Brain pericyte (primary cell): ENCODE measurements at places on chromosomes 1 and 21.

DNA sequence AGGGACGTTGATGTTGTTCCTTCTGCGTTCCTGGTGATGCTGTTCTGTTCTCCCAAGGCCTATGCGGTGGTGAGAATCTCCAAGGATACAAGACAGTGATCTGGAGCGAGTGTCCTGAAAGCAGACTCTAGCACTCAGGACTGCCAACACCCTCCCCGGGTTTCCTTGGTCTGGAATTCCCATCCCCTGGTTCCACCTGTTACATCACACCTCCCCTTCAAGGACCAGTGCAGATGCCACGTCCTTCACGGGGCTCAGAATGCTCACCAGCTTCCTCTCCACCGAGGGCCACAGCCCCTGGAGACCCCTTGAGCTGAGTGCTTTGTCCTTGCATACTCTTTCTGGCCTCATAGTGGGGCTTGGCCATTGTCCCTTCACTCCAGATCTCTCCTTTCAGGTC is 43.5 kb downstream of the B3GALT5 start:
- DNase-seq: no peak

DNA sequence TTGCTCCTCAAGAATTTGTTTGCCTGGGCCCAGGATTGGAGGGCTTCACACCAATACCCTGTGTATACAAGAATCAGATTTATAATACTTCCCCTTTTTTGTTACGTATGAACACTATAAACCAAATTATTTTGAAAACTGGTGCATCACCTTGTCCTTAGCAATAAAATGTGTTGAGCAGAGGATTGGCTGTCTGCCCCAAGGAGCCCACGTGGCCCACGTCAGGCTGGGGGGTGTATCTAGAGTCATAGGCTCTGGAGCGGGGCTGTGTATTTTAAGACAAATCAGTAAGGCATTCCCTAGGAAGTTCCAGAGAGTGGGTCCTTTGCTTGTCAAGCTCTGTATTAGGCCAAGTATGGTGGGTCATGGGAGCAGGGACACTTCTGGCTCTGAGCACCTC is 2.0 kb upstream of the ST3GAL3 start:
- no peak for DNase-seq

DNA sequence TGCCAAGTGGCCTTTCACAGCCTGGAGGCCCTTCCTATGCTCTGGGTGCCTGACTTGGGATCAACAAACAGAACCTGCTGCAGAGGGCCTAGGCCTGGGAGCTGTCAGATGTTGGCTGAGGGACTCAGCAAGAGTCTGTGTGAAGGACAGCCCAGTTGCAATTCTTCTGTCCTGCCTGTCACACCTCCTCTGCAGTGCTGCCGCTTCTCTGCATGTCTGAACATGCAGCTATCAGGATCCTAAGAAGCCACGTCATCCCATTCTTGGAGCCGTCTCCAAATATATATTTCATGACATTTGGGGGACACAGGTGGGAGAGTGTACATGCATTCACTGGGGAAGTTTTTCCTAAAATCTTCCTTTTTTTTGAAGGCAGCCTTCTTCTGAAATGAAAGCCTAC is 8.6 kb downstream of the FCAMR start:
- no peak for DNase-seq

DNA sequence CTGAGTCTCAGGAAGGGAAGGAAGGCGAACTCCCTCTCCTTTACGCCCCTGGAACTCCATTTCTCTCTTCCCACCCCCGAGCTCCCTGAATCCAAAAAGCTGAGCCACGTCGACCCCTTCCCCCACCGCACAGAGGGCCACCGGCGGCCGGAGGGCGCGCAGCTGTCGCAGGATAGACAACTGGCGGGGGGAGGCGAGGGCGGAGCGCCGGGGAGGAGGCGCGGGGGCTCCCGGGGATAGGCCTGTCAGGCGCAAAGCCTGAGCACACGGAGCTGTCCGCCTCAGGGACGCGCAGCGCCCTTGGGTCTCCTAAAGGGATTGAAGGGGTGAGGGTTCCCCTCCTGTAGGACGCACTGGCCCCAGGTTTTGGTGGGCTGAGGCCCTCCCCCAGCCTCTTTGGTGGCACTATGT is 752 bp upstream of the ACTA1 start:
- DNase-seq: no peak

GRCh38 chr1:15709226-15709625 is 25.1 kb downstream of the PLEKHM2 start:
- no peak for DNase-seq
